ENCODE measurements at places on chromosomes 13 and 19. TPM values are rescaled to one million over a fixed set of nuclear protein-coding genes. Genes with fewer than 3 reads are reported as not detected.

GRCh38 chr19:56603829-56604228, 8.7 kb downstream of the ZNF71 start:
- no peak for DNase-seq

ZNF547 gene
- total RNA-seq = 2.0 TPM

COLGALT1 gene
- total RNA-seq = 44.7 TPM

- DNase-seq = no peak
Measured at GRCh38 chr19:44602081-44602480, 11.3 kb upstream of the IGSF23 start.

GRCh38 chr19:38658462-38659306, 11.2 kb downstream of the ACTN4 start:
- no peak for DNase-seq

DNA sequence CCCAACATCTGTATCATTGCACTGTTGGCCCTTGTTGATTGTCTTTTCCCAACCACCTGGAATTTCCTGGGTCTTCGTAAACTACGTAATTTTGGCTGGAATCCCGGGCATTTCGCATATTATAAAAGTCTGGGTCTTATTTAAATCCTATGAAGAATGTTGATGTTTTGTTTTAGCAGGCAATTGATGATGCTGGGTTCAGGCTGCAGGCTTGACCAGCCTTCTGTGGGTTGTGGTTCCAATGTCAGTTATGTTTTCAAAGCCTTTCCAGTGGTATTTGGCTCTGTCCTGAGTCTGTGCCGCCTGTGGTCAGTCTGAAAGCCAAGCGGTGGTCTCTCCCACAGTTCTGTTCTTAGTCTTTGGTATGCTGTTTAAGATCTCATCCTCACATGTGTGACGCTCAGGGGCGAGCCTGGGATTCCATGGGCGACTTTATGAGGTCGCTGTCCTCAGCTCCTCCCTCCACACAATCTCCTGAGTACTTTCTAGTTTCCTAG, 12.4 kb downstream of the SLC35E1 start:
- DNase-seq = no peak

ELSPBP1 gene
- total RNA-seq = not detected

DNA sequence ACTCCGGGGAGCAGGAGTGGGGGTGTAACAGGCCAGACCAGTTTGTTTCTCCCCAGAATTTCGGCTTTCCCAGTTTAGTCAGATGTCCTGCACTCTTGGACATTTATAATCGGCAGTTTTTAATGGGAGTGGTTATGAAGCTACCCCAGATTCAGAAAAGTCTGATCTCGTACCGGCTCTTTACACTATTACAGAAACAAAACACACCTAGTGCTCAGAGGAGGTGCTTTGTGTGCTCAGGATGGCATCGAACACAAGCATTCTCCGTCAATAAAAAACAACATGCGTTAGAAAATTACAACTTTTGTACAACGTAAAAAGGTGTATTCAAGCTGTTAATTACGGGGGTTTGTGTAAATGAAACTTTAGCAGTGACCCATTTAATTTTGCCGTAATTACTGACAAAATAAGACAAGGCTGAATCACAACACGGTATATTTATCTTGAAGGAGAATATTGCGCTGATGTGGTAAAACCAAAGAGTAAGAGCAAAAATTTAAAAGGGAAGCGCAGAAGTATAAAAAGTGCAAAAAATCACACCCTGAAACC, 6.6 kb upstream of the SOX1 start:
- no peak for DNase-seq

DNA sequence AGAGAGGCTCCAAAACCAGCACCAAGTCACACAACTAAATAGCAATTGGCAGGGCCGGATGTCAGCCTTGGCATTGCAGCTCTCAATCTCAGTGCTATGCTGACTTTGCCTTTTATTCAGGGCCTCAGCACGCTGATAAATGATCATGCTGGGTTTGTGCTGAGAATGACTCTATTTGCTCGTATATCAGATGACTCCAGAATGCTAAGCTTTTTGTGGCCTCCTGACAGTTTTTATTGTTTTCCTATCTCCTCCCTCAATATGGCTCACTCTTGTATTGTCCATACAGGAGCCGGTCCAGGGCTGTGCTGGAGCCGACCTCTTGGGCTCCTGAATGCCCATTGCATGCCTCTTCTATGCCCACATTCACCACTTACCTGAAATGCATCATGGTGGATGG, 211.0 kb downstream of the EFNB2 start:
- DNase-seq = no peak

DNA sequence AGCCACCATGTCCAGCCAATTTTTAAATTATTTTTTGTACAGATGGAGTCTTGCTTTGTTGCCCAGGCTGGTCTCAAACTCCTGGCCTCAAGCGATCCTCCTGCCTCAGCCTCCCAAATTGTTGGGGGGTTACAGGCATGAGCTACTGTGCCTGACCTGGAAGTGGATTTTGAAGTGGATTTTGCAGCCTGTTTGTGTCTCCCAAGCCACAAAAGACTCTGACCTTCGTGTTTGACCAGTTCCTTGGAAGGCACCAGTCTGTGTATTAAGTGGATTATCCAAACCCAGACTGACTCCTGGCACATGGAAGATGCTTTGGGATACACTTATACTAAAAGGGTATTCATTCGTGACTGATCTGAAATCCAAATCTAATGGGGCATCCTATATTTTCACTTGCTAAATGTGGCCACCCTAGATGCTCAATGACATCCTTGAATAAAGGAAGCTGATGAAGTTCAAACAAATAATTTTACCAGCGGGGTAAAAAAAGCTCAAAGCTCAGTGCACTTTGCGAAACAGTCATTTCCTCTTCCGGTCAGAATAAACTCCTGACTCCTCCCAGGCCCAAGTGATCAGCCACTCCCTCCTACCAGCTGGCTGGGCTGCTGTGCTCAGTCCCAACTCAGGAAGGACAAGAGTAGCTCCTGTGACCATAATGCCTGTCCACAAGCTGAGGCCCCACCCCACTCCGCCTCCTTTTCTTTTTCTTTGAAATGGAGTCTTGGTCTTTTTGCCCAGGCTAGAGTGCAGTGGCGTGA, 32.6 kb upstream of the GATAD2A start:
- DNase-seq = no peak

- DNase-seq = no peak
Measured at GRCh38 chr13:53357582-53357981, 329.0 kb downstream of the OLFM4 start.

PLIN5 gene
- 1.8 TPM for total RNA-seq

DNA sequence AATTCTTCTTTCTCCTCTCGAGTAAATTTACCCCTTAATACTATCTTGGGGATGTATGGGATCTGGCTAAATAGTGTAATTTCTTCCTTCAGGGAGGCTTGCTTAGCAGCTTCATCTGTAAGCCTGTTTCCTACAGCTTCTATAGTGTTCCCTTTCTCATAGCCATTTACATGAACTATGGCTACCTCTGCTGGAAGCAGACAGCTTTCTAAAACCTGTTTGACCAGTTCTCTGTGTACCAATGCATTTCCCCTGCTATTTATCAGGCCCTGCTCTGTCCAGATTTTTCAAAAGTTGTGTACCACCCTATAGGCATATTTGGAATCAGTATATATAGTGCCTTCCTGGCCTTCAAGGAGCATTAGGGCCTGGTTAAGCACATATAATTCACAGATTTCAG, 113.6 kb upstream of the PCDH9 start:
- DNase-seq = no peak

DNA sequence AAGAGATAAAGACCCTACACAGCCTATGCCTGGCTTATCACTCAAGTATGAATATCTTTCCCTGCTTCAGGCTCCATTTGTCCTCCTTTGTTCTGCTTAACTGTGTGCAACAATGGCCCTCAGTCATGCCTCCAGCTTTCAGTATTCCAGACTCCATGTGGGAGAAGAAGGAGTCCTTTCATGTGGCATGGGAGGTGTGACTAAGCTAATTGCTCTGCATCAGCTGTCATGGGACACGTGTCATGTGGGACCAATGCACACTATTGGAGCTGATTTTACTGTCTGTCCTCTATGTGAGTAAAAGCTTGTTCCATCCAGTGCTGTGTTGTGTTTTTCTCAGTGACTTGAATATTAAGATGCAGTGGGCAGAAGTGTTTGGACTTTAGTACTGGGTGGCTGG, 1198.3 kb downstream of the OLFM4 start:
- DNase-seq = no peak

DNA sequence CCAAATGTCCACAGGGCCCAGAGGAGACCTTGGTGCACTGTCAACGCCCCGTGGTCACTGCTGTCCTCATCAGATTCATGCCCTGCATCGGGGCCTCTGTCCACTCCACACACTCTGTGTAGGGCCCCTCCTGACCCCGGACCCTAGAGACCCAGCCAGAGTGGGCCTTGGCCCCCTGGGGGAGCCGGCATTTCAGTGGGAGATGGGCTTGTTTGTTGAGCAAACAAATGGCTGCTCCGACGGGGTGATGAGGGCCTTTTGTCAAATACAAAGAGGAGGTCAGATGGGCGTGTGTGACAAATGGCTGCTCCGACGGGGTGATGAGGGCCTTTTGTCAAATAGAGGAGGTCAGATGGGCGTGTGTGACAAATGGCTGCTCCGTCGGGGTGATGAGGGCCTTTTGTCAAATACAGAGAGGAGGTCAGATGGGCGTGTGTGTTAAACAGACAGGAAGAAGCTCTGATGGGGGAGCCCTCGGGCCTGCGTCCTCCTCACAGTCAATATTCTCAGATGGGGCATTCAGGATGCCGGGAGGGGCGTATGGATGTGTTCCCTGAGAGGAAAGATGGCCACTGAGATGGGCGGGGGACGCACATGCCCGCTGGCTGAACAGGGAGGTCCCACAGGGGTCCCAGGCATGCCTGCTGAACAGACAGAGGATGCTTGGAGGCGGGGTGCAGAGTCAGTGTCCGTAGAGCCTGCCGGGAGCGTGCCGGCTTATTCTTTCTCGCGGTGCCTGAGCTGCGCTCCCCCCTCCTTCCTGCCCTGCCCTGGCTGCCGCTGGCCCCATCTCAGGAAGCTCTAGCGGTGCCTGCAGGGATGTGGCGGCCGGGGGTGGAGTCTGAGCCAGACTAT, 36.3 kb downstream of the SMIM24 start:
- DNase-seq = peak; percentile 82

DNA sequence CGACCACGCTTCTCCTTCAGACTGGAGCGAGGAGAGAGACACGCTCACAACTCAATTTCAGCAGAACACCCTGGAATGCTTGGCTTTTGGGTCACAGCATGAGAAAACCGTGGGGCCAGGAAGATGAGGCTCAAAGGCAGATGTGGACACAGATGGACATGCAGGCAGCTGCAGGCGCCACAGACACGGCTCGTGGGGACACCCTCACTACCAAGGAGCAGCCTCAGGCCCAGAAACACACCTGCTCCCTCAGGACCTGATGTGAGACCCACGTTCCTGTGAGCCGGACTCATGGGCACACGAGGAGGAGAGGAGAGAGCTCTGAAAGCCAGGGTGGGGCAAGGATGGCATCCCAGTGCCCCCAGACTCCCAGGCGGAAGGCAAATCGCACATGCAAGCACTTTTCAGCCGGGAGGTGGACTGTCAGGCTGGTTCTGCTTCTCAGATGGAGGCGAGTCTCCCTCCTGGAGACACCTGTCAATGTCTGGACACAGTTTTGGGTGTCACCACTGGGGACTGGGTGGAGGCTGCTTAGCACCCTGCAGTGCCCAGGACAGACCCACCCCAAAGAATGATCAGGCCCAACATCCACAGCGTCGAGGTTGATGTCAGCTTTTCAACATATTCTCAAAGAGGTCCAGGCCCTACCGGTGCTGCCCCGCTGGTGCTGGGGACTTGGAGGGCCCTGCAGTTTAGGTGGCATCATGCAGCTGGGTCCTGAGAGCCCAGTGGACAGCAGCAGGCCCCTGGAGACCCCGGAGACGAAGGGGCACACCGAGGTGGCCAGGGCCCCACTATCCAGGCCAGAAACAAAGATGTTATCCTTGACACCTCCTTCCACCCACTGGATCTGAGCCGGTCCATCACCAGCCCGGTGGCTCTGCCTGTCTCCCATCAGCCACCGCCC, 2.3 kb downstream of the ABHD17A start:
- DNase-seq = no peak

ICAM3 gene
- total RNA-seq = 16.5 TPM

DNA sequence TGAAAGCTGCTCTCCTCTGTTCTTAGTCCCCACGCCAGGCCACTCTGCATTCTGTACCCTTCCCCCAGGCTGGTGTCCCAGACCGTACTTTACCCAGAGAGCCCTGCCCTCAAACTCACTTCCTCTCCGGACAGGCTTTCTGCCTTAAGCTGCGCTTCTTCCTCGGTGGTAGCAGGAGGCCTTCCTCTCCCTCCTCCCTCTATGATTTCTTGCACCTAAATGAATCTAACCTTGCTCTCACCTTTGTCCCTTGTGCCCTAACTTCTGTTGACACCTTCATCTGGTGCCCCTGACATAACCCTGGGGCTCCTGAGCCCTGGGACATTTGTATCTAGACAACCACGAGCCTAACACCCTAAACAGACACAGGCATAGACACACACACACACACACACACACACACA, 29.6 kb upstream of the CEACAM21 start:
- no peak for DNase-seq

- no peak for DNase-seq
Measured at GRCh38 chr13:42361701-42362100, 89.7 kb downstream of the AKAP11 start.

- peak; percentile 13 for DNase-seq
Measured at GRCh38 chr19:49271080-49271753, 53.8 kb downstream of the SLC6A16 start.

- DNase-seq = no peak
Measured at GRCh38 chr13:84032116-84032515, 149.8 kb upstream of the SLITRK1 start.

DNA sequence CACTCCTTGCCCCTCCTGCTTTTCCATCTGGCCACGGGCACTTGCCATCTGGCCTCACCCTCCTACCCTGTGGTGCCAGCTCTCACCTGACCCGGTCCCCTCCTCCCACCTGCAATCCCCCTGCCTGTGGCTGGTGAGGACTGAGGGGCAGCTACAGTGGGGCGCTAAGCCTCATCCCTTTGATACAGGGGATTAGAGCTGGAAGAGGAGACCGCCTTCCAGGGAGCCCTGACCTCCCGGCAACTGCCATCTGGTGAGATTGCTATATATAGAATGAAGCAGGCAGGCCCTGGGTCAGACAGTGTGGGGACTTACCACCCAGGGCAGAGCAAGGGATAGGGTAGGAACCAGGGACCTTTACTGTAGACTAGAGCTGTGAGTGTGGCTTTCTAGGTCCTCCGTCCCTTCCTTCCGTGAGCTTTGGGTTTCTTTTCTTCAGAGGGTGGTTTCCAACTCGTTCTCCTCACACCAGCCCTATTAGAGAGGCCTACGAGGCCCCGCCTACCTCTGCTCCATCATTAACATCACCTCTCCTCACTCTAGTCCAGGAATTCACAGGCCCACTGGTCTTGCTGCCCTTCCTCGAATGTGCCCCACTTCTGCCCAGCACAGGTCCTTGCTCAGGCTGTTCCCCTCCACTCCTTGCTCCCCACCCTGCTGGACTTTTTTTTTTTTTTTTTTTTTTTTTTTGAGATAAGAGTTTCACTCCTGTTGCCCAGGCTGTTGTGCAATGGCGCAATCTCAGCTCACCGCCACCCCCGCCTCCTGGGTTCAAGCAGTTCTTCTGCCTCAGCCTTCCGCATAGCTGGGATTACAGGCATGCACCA, 7.7 kb downstream of the KASH5 start:
- DNase-seq = no peak
